Activated CD4-positive, alpha-beta T cell treated with anti-CD3 and anti-CD28 coated beads, Interleukin-2, amount 50 U/mL, for 48 hours (primary cell): ENCODE measurements at places on chromosomes 7 and 10.

DNA sequence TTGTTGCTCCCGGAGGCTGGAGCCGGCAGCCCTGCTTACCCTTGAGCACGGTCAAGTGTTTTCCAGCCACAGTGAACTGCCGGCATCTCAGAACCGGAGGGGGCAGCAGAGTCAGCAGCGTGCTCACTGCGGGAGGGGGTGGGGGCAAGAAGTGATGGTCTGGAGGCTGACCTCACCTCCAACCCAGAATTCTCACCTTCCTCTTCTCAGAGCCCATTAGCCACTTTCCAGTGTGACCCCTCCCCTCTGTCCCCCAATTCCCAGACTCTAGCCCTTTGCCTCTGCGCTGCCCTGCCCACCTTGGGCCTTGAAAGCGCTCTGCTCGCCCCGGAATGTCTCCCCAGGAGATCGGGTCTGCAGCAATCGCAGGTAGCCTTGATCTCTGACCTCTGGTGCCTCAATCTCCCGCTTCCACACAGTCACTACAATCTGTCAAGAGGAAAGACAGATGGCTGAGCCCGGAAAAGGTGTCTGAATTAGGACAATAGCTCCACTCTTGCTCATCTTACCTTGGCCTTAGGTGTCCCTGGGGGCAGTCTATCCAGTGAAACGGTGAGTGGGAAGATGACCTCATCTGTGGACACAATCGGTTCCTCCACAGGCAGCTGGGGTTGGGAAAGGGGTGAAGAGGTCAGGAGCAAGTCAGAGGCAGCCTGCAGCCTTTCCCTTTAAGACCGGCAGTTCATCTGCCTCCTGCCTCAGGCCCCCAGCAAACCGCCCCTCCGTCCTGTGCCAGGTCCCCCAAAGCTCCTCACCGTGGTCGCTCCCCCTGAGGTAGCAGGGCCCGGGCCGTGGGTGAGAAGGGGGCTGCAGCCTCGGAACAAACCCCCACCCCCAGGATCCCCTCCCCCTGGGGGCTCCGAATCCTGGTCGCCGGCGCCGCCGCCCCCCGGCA lies 942 bp downstream of the TRAPPC14 start:
- no peak for DNase-seq

DNA sequence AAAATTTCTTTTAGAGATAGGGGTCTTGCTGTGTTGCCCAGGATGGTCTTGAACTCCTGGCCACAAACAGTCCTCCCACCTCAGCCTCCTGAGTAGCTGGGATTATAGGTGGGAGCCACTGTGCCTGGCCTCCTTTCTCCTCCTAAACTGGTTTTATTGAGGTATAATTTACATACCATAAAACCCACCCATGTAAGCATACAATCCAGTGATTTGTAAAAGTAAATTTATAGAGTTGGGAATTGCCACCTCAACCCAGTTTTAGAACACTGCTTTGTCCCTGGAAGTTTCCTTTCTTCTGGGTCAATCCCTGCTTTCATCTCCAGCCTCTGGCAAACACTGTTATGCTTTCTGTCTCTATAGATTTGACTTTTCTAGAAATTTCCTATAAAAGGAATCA lies 49.0 kb downstream of the CNNM2 start:
- DNase-seq: no peak

DNA sequence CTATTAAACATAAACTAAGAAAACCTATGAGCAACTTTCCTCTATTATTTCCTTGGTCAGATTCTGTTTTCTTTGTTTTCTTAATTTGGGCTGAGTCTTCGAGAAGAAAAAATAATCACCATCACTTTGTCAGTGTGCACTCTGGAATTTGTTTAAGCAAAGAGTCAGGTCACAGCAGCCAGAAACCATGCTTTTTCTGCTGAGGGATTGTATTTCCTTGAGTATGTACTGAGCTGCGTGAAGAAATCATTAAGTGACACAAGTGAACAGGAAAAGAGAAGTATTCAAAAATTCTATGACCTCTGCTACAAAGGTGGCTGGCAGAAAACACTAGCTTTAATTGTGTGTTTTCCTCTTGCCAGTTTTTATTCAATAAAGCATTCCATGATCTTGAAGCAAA lies 249.6 kb downstream of the VTI1A start:
- DNase-seq: no peak

DNA sequence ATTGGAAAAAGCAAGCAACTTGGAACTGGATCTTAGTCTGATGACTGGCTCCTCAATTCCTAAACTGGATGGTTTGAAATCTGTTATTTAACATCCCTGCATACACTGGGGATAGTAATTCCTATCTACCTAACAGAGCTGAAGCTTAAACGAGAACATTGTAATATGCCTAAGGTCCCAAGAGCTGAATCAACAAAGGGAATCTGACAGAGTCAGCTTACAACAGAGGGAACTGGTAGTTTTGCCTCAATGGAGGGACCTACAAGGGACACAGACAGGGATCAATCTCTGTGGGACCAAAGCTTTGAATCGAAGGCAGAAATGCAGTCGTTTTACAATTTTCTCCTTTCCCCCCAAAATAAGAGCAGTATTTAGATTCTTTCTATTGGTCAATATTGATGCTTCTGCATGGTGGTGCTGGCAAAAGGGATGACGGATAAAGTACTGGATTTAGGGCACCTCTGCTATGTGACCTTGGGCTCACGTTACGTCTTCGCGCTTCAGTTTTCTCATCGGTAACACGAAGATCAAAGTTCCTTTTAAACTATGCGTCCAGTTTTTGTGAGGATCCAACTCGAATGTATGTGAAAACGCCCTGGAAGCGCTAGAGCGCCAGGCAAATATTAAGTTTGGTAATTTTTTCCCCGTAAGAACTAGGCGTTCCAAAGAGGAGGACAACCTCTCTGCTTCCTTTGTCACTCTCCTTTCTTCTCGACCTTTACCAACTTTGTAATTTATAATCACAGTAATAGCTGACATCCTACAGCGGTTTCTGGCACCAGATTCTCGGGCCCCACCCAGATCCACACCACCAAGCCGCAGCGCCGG lies 1.1 kb downstream of the ACTR1A start:
- DNase-seq: no peak

DNA sequence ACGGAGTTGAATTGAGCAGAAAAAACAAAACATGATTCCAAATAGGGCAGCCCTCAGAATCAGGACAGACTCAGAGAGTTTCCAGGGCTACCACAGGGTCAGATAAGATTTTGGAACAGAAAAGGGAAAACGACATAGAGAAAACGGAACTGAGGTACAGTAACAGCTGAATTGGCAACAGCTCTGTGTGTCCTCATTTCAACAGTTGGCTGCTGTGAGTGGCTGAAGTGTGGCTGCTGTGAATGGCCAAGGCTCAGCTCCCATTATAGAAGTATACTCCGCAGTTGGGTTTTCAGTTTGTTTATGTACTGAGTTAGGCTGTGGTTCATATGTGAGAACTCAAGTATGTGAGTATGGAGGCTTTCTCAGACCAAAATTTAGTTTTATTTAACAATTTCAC lies 32.0 kb downstream of the ANTXRL start:
- DNase-seq: no peak

DNA sequence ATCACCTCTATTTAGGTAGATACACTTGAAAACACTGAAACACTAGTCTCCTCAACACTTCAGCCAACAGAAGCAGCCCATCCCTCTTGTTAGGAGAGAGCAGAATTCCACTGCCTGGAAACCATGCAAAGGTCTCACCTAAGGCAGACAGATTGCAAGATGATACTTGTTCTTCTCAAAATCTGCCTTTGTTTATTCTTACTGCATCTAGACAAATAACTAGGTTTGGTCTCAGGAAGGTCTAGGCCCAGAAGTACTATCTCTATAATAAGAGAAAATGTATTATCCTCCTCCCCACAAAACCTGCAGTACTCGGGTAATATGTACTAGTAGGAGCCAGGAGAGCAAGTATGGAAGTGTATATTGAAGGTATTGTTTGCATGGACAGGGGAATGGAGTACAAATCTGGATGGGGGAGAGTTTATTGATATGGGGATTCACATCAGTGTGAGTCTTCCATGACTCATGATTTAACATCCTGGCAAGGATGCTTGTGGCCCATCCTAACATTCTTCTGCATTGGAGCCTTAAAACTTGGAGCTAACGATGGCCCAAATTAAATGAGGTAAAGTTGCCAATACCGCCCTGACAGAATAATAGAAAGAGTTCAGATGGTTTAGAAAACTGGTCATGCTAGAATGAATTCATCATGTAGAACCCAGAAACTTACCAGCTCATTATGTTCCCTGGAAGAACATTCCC lies 109.2 kb downstream of the EPC1 start:
- no peak for DNase-seq
